ENCODE measurements at places on chromosomes 3 and 15. TPM values are rescaled to one million over a fixed set of nuclear protein-coding genes. Genes with fewer than 3 reads are reported as not detected.

- no peak for DNase-seq
These were observed 55.0 kb upstream of the ABHD10 start for GRCh38 chr3:111923806-111924205.

- DNase-seq = no peak
These were observed 633.6 kb downstream of the ZNF385D start for GRCh38 chr3:21117370-21117769.

DNA sequence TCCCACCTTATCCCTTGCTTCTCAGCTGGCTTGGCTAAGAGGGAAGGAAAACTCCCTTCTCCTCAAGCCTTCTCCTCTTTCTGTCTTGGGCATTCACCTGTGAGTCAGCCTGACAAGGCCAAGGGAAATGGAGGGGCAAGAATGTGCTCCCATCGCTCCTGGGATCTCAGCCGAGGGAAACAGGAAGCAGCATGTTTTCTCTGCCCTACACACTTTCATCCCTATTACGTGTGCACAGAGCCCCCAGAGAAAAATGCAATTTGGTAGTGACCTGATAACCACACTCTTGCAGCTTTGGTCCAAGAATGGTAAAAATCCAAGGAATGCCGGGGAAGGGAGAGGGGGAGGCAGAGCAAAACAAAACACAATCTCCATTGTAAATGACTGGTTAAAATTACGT lies 32.9 kb upstream of the MTMR10 start:
- peak; percentile 28 for DNase-seq

- DNase-seq = no peak
These were observed 102.4 kb downstream of the PLCL2 start for GRCh38 chr3:16987141-16987540.

- DNase-seq = no peak
These were observed 69.4 kb downstream of the SLCO3A1 start for GRCh38 chr15:91922646-91923547.

- peak; percentile 65 for DNase-seq
These were observed 30.7 kb upstream of the ST3GAL6 start for GRCh38 chr3:98732286-98733052.

- DNase-seq = no peak
These were observed 64.5 kb downstream of the NPTN start for GRCh38 chr15:73568564-73569280.

DNA sequence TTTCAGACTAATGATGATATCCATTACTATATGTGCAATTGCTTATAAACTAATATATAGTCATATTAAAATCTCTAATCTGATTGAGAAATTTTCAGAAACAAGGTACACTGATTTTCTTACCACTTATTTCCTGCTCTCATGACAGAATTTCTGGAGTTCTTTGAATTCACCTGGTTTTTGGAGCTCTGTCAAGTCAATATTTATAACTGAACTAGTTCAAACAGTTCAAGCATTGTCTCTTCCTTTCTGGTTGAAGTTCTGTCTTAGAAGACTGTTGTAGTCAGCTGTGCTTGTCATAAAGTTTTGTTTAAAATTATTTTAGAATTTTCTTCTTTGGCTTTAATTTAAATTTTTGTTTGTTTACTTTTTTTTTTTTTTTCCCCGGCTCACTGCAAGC lies 239.9 kb upstream of the CTDSPL start:
- DNase-seq = no peak

The KBTBD13 gene
- total RNA-seq = 0.05 TPM

All from WTC11 (cell line).